ENCODE measurements at places on chromosomes 12 and 14.

DNA sequence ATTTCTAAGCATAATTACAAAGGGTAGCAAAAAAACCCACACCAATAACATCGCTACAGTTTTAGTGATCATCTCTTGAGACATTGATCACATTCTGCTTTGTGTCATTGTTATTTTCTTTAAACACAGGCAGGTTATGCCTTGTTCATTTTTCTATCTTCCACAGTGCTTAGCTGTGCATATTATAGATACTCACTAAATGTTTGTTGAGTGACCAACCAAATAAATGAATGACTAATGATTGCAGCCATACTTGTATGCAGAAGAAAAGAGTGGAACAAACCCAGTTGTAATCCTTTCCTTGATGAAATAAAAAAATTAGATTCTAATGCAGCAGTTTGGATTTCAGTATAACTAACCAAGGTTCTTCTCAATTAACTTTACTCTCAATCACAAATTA, 81.0 kb upstream of the RASSF8 start:
- no peak for DNase-seq

- DNase-seq, result no peak
These were observed 344.2 kb upstream of the FKBP4 start for GRCh38 chr12:2450553-2450952.

DNA sequence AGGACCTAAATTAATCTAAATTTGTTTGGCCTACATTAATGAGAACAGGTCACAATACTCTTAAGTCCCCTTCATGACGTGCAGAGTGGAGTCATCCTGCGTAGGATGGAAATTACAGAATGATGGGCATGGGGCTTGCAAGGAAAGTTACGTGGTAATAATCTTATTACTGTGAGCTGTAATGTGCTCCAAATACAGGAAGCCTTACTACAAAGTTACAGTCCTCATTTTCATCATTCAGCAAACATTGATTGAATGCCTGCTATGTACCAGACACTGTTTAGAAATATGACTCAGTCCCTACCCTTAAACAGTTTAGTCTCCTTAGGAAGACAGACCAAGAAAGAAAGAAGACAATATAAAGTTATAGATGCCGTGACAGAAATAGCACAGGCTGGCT, 9.4 kb downstream of the HIGD1C start:
- no peak for DNase-seq

DNA sequence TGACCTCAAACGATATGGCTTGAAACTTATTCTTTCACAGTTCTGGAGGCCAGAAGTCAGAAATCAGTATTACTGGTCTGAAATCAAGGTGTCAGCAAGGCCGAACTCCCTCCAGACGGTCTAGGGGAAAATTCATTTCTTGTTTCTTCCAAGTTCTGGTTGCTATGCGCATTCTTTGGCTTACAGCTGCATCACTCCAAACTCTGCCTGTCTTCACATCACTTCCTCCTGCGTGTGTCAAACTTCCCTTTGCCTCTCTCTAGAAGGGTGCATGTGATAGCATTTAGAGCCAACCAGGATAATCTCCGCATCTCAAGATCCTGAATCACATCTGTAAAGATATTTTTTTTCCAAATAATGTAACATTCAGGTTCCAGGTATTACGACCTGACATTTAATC, 62.8 kb downstream of the DENND5B start:
- DNase-seq, result no peak

DNA sequence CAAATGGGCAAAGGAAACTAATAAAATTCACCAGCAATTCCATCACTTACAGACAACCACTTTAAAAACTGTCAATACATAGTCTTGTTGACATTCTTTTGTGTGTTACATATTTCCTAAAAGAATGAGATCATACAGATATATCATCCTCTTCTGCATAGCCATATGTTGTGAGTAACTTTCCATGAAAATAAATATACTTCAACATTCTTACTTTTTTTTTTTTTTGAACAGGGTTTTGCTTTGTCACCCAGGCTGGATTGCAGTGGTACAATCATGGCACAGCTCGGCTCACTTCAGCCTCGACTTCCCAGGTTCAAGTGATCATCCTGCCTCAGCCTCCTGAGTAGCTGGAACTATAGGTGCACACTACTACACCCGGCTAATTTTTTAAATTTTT, 20.9 kb downstream of the ZC2HC1C start:
- no peak for DNase-seq

- DNase-seq, result no peak
These were observed 322 bp downstream of the SLC39A9 start for GRCh38 chr14:69398818-69399210.

GRCh38 chr12:114700392-114701103, 16.6 kb upstream of the TBX3 start:
- DNase-seq, result no peak

- DNase-seq, result no peak
These were observed 380.2 kb downstream of the TMEM132D start for GRCh38 chr12:129523621-129524020.

DNA sequence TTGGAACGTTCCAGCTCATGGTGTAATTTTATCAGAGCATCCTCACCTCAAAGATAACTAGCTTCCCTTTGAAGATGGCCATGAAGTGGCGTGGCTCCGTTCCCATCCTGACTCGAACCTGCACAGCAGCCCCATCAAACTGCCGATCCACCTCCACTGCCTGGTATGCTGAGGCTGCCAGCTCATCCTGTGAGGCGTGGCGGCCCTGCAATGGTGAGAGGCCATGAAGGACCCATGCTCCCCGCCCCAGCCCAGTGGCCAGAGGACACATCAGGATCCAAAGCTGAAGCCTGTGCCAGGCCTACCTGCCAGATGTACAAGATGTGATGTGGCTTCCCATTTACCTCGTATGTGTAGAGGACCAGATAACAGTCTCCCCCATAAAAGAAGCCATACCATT, 11.2 kb downstream of the AVIL start:
- DNase-seq, result no peak

- DNase-seq, result no peak
These were observed 55.9 kb downstream of the LRP6 start for GRCh38 chr12:12210983-12211382.

GRCh38 chr12:66092559-66093269, 37.8 kb downstream of the LLPH start:
- DNase-seq, result no peak

DNA sequence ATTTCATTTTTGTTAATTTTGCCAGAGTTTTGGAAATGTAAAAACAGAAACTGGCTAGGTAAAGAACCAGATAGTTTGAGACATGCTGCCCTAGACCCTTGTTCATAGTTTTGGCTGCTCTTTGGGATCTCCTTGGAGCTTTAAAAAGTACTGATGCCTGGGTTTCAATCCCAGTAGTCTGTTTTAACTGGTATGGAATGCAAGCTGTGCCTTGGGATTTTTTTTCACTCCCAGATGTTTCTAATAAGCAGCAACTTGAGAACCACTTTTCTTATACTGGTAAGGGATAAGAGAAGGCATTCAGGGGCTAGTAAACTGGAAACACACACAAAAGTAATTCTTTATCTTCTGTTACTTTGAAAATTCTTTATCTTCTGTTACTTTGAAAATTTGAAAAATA, 18.8 kb downstream of the SLC35F4 start:
- DNase-seq, result no peak

DNA sequence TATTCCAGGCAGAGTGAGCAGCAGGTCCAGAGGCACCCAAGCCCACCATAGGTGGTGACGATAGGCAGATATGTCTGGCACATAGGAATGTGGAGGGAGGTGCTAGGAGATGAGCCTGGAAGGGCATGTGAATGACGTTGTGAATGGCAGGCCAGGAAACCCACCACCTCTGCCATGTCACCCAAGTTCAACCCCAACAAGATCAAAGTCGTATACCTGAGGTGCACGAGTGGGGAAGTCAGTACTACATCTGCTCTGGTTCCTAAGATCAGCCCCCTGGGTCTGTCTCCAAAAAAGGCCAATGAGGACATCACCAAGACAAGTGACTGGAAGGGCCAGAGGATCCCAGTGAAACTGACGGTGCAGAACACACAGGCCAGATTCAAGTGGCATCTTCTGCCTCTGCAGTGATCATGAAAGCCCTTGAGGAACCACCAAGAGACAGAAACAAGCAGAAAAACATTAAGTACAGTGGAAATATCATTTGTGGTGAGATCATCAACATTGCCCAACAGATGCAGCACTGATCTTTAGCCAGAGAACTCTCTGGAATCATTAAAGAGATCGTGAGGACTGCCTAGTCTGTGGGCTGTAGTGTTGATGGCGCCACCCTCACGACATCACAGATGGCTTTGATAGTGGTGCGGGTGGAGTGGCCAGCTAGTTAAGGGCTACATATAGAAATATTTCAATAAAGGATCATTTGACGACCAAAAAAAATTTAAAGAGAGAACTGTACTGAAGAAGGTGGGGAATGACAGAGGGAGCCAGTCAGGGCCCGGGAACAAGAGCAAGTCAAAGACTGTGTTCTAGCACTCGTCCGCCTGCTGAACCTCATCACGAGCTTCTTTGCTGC, 99.7 kb downstream of the ZFP36L1 start:
- DNase-seq, result no peak

DNA sequence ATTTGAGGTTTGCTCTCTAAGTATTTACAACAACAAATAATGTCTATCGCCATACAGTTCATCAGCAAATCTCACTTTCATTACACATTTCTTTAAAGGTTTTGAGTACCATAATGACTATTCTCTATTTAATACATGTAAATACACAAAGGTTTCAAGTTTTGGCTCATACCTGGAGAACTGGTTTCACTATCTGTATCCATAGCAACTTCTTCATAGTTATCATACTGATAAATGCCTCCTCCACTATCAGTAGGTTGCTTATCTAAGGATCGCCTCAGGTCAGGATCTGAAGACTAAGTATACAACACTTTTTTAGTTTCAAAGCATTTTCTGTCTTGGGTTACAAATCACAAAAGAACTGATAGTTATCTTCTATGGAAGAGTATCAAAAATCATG, 21.4 kb downstream of the ZFC3H1 start:
- no peak for DNase-seq

- no peak for DNase-seq
These were observed 233.0 kb downstream of the SLC41A2 start for GRCh38 chr12:104724992-104725585.

GRCh38 chr12:27845187-27845586, 65.2 kb upstream of the MANSC4 start:
- DNase-seq, result no peak

DNA sequence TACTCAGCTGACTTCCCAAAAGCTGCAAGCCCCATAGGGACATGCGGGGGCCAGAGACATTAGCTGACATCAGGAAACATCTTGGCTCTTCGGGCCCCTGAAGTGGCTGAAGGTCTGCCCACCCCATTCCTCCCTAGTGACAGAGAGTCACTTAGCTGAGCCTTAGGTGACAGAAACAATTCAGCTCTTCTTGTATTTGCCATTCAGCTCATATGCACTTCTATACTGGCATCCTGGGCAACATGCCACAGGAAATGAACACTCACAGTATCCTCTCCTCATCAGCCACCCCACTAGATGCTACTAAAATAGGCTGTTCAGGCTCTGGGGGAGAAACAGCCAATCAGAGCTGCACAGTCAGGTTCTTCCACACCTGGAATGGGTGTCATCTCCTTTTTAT, 3.4 kb downstream of the DCTN2 start:
- no peak for DNase-seq

GRCh38 chr12:51838762-51839161, 9.8 kb downstream of the FIGNL2 start:
- DNase-seq, result no peak

- DNase-seq, result no peak
These were observed 4.8 kb downstream of the ARHGAP9 start for GRCh38 chr12:57474862-57475261.

DNA sequence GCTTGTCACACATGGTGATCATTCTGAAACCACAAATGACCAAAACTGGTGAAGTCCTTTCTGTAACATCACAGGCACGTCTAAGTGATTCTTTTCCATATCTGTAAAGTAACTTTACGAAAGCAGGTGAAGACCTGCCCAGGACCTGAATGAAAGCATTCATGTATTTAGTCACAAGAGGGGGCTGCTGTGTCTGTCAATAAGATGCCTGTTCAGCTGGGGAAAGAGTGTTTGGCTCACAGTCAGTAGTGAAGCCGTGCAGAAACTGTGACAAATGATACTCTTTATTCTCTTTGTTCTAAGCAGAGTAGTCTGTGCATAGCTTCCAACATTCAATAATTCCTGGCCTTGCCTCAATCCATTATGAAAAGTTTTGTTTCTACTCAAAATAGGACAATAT, 373.5 kb upstream of the OR4E1 start:
- DNase-seq, result peak; percentile 5

DNA sequence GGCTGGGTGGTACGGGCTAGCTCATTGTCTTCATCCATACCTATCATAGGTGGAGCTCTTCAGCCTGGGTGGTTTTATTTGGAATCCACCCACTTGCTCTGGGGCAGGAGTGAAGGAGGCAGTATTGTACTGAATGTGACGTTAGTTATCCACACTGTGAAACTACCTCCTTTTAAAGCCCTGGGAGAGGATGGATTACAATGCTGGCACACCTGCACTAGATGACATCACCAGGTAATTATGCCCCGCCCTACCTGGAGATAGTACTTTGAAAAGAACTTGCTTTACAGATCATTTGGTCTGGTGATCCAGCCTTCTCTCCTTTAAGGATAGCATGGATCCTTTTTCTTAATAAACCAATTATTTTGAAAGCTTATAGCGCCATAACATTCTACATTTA, 78.0 kb downstream of the B4GALNT3 start:
- no peak for DNase-seq

DNA sequence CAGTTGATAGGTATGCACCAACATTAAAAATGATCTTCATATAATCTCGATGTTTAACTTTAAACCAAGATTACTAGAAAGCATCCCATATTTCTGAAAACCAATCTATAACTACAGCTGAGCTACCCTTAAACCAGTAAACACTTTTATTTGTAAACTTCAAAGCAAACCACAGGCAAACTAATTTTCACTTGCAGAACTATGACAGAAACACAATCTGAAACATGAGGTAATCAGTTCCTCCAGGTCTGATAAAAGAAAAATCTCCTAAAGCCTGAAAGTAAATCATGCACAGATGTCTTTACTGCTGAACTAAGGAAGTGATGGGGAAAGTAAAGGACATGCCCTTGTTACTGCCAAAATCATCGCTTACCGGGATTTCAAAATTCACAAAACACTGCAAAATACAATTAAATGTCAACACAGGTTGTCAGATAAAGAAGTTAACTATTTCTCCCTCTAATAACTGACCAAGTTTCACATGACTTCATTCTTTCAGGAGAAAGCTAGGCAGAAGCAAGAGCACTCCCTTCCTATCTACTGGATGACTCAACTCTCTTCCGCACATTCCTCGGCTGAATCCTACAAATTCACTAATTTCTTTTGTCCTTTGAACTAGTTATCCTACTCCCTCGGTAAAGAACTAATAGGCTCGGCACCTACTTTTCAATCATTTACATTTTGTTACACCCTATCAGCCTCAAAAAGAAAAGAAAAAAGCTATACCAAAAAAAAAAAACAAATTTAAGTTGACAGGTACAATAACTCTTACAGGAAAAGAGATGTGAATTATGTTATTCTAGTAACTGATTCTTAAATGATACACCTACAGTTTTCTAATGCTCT, 1.4 kb downstream of the EEA1 start:
- no peak for DNase-seq

Measured in neural crest cell (in vitro differentiated cells).